ENCODE measurements at places on chromosomes 12 and 14.
A peak's percentile ranks its signal among the peaks of the same experiment; 100 is the strongest.

DNA sequence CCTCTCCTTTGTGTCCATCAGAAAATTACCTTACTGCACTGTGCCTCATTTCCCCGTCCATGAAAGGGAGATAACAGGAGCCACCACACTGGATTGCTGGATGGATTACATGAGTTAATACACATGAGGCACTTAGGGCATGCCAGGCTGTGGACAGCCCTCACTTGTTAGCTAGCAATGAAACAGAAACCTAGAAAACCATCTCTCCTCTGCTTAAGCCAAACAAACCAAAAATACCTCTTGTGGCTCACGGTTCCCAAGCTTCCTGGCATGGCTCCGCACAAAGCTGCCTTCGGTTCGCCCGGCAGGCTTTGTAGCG is 660 bp upstream of the HCFC2 start:
- DNase-seq, result no peak

DNA sequence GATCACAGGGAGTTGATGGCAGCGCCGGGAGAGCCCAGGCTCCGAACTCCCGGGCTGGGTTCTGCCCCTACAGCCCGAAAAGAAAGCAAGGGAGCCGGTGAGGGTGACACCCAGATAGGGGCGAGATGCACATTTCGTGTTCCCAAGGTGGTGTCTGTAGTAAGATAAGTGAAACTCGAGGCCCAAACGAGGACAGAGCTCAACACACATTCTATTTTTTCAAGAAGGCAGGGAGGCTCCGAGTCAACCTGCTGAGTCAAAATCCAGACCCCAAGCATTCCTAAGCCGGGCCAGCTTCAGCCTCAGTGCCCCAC is 24.2 kb upstream of the YY1 start:
- no peak for DNase-seq

DNA sequence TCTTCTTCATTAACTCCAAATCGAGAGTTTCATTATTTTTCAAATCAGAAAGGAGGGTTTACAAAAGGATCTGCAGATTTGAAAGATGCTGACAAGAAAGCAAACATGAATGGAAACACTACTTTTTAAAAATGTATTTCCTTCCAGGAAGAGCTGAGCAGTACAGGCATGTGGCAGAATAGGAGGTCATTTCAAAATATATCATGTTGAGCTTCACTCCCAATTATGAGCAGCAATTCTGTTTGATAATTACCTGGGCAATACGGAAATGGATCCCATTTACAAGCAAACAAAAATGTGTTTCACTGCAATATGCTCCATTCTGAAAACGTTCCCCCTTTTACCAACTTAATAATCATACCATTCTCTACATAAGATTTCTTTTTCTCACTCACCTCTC is 147.7 kb upstream of the BCL2L14 start:
- DNase-seq, result no peak

DNA sequence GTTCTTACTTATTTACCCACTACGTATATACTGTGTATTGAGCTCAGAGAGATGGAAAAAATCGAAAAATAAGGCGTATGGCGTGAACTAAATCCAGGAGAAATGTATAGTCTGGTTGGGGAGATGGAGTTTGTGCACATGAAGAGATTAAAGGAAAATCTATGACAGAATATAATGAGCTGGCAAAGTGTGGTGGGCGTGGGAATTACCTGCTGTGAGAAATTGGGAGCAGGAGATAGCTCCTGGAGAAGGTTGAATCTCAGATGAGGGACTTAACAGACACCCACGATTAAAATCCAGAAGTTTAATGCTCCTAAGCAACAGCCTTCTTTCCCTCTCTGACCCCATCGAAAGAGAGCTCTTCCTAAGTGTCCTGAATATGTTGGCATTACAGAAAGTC is 224.2 kb upstream of the FKBP4 start:
- no peak for DNase-seq

- DNase-seq, result no peak
Observed at GRCh38 chr12:87847147-87847546, 182.1 kb downstream of the C12orf50 start.

GRCh38 chr14:61419201-61419600 is 97.8 kb downstream of the PRKCH start:
- no peak for DNase-seq

DNA sequence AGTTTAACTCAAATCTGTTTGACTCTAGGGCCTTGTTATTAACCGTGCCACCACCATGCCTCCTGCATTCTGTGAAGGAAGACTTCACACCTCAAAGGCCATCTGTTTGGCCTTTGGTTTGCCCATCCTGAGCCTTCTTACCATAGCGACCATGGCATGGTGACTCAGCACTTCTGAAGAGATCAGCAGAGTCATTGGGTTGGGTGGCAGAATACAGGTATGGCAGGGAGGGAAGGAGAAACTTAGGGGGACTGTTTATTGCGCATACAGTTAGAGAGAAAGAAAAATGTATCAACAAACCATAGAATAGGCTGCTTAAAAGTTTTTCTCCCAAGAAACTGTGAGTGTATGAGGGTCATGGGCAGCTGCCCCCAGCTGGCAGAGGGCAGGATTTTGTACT is 49.2 kb downstream of the DAD1 start:
- no peak for DNase-seq

DNA sequence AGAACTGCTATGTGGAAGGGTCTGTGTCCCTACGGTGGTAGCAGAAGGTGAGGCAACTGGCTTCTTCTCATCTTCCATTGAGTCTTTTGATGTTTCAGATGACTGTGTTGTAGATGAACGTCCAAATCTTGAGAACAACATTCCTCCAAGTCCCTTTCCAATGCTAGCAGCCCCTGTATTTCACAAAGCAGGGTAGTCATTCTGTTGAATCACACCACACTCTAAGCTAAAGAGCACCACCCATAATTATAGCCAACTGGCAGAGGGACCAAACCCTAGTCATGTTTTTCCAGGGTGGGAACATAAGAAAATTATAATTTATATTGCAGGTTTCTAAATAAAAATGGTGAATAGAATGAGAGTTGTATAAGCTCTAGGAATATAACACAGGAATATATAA is 98.7 kb downstream of the DDHD1 start:
- no peak for DNase-seq

GRCh38 chr14:102857444-102857843 is 65.0 kb upstream of the AMN start:
- no peak for DNase-seq

GRCh38 chr14:63650256-63650952 is 8.7 kb upstream of the WDR89 start:
- peak; percentile 46 for DNase-seq

DNA sequence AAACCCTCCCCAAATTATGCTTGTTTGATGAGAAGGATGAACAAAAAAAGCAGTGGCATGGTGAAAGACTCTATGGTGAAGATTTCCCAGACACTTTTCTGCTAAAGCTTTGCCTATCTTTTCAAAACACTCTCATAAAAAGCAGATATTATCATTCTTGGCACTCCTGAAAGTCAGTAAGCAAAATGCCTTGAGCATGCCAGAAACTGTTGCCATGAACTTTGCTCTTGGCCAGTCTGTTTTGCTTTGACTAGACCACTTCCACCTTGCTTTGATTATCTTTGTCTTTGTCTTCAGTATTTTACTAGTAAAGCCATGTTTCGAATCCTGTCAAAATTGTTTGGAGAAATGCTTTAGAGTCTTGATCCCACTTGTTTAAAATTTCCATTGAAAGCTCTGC is 110.4 kb downstream of the CNTN1 start:
- DNase-seq, result no peak

GRCh38 chr14:47008732-47009131 is 357.2 kb upstream of the RPL10L start:
- DNase-seq, result no peak

- DNase-seq, result no peak
Observed at GRCh38 chr14:82667501-82667900, 1133.8 kb upstream of the SEL1L start.

DNA sequence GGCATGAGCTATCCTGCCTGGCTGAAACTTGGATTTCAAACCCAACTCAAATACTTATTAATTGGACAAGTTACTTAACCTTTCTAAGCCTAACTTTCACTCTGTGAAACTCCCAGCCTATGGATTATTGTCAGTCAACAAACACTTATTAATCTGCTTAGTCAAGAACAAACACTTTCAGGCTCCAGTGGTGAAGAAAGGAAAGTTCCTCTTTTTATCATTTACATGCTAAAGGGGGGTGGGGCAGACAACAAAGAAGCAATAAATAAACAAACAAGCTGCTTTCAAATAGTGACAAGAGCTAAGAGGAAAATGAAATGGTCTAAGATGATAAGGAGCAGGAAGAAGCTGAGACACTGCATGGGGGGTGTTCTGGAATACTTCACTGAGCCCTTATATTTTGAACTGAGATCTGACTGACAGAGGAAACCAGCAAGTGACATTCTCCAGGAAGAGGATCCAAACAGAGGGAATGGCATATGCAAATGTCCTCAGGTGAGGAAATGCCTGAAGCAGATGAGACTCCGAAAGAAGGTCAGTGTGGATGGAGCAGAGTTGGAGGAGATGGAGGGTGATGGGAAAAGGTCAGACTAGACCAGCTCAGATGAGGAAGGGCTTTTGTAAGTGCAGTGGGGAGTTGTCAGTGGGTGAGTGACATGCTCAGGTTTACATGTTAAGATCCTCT is 259.6 kb downstream of the ITPR2 start:
- no peak for DNase-seq

GRCh38 chr14:65958664-65959562 is 527.3 kb upstream of the CCDC196 start:
- DNase-seq, result no peak

GRCh38 chr12:26297396-26298070 is 102.2 kb downstream of the SSPN start:
- no peak for DNase-seq

DNA sequence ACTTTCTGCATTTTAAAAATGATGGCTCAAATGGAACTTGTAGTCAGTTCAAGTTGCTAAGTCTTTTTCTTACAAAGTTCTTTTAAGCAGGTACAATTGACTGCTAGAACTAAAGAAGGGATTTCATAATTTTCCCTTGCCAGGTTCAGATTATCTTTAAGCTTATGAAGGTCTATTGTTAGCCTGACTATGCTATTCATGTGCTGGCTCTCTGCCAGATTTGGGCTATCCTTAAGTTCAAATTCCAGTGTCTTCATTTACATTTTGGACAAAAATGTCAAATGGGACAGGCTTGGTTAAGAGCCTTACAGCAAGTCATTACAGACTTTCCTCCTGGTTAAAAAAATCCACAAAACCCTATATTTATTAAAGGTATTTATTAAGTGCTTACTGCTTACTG is 42.3 kb downstream of the INSM2 start:
- DNase-seq, result no peak

DNA sequence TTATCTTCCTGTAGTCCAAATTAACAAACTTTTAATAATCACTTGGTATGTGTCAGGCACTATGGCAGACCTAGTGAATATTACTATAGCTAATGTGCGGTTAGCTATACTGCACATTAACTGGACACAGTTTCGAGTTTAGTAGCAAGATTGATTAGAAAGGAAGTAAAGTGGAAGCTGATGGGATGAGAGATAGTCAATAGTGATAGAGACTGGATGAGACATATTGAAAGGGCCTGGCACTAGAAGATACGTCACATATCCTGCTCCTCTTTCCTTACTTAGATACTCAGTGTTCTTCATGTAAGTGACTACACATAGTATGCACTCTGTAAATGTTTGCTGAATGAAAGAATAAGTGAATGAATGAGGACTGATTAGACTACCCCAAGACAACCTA is 5.5 kb downstream of the TBK1 start:
- no peak for DNase-seq

GRCh38 chr12:49979791-49980190 is 7.0 kb downstream of the AQP6 start:
- DNase-seq, result no peak
